Nucleus accumbens (tissue), 56 donors: ENCODE measurements at places on chromosomes 3 and 15.

DNA sequence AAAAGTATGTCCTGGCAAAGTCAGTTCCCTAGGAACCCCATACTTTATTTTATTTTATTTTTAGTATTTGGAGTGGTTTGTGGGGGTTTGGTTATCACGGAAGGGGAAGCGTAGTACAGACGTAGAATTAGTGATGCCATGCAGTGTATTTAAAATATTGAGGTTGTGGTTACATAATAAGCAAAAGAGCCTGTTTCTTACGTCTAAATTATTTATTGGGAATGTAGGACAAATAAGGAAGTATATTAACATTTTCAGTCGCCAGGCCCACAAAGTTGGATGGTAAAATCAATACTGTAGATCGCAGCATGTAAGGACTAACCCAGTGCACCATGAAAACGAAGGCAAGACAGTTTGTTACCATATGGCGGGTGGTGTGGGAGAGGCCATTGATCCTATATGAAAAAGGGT is 558 bp downstream of the DTWD1 start:
- DNase-seq, result no peak

DNA sequence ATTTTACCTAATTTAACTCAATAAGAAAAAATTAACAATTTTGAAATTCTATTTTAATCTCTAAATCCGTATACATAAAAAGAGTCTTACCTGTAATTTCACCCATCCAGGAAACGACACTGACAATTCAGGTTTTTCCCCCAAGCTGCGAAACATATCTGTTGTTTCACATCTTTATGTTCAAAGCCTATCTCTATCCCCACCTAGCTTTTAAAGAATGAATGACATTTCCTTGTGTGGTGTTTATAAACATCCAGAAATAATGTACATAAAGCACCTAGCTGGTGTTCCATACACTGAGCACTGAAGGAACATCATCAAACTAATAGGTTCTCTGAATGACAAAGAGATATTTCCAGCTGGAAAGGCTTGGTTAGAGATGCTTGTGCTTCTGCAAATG is 867.8 kb downstream of the SQOR start:
- no peak for DNase-seq

GRCh38 chr3:8509961-8510360 is 8.3 kb downstream of the LMCD1 start:
- no peak for DNase-seq

GRCh38 chr15:31517711-31518110 is 191.1 kb downstream of the KLF13 start:
- no peak for DNase-seq

GRCh38 chr3:11273891-11274291 is 1.7 kb downstream of the ATG7 start:
- DNase-seq, result peak; percentile 3

GRCh38 chr3:87390353-87390752 is 114.0 kb upstream of the POU1F1 start:
- DNase-seq, result no peak

- no peak for DNase-seq
These were observed 44.6 kb downstream of the P3H2 start for GRCh38 chr3:190076136-190076535.

GRCh38 chr3:130539005-130539404 is 22.0 kb downstream of the COL6A6 start:
- peak; percentile 10 for DNase-seq

DNA sequence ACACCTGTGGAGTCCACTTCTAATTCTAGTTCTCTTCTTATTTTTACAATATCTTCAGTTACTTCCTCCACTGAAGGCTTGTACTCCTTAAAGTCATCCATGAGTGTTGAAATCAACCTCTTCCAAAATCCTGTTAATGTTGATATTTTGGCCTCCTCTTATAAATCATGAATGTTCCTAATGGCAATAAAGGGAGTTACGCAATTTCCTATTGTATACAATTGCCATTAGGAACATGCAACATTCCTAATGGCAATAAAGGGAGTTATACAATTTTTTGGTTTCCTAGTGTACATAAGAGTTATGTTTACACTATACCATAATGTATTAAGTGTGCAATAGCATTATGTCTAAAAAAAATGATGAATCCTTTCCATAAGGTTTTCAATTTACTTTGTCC is 9.2 kb upstream of the TIGIT start:
- no peak for DNase-seq
